ENCODE measurements at places on chromosomes 1 and 21.
A peak's percentile ranks its signal among the peaks of the same experiment; 100 is the strongest.

DNA sequence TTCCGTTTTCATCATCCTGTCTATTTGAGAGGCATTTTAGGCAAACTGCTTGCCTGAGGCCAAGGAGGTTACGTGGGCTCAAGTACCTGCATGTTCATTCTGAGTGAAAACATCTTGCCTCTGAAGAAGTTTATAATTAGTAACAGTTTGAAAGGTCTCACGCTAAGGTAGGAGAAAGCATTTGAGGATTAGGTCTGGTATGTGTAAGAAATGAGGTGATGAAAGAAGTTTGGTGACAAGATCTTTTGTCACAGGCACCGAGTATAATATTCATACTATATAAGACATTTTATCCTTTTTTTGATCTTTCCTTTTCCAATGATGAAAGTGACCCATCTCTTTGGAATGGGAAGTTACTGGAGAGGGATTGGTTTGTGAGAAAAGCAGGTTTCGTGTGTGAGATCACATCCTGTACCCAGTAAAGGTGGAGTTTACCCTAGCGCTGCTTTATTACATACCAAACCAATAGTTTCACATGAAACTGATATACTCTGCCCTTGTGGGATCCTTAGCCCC lies 98.7 kb upstream of the PDC start:
- no peak for DNase-seq

DNA sequence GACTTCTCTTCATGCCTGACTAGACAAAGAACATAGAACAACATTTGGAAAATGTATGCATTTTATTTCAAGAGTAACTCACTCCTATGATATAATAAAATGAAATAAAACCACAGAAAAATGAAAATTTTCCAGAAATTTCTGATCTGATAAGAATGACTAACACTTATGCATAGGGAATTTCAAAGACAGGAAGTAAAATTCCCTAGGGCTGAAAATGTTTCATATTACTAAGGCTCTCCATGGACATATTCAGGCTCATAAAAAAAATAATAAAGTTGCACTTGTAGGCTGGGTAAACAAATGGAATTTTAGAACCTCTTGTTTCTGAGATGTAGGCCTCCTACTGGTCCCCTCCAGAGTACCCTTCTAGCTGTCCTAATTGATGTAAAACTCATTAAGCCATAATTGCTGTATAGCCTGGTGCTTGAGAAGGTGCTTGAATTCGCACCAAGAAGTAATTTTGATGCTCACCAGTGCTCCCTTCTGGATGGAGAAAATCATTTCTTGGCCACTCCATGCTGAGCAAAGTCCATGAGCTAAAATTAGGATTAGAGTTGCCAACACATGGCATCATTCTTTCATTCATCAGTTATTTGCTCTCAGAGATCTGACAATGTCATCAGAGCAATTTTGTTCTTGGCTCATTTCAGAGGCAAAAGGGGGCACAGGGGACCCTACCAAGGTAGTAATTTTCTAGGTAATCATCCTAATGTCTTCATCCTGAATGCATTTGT lies 641.0 kb upstream of the CAMK1G start:
- peak; percentile 4 for DNase-seq

DNA sequence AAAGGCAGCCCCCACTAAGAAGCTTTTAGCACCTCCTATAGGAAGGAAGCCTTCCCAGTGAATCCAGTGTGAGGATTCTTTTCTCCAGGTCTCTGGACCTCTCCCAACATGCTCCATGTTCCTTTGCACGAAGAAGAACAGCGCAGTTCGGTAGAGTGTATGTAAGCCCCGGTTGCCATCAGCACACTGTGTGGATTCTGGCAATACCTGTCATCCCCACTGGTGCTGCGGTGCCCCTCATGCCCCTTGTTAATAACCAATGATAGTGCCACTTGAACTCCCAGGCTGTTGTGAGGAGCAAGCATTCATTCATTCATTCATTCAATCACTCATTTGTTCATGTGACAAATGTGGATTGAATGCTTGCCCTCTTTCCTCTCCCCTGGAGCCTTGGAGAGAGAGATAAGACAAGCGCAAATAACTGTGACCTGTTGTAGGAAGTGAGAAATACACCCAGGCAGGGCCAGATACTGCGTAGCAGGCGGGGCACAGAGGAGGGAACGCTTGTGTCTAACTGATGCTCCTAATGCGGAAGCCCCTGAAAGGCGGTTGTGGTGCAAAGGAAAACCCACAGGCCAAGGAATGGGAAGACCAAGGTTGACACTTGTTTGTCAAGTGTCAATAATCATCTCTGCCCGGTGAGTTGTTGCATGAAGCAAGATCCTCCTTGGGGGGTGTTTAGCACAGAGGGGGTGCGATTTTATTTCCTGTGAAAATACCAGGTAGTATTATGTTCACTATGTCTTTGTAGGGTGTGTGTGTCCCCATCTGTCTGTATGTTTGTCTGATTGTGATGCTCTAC lies 9.8 kb downstream of the LGR6 start:
- no peak for DNase-seq

GRCh38 chr1:19315378-19316198 lies 3.5 kb downstream of the SLC66A1 start:
- DNase-seq: no peak

- DNase-seq: no peak
These were observed 42.0 kb downstream of the VPS26C start for GRCh38 chr21:37224861-37225839.

- DNase-seq: no peak
These were observed 67.2 kb upstream of the HOOK1 start for GRCh38 chr1:59747420-59748024.

DNA sequence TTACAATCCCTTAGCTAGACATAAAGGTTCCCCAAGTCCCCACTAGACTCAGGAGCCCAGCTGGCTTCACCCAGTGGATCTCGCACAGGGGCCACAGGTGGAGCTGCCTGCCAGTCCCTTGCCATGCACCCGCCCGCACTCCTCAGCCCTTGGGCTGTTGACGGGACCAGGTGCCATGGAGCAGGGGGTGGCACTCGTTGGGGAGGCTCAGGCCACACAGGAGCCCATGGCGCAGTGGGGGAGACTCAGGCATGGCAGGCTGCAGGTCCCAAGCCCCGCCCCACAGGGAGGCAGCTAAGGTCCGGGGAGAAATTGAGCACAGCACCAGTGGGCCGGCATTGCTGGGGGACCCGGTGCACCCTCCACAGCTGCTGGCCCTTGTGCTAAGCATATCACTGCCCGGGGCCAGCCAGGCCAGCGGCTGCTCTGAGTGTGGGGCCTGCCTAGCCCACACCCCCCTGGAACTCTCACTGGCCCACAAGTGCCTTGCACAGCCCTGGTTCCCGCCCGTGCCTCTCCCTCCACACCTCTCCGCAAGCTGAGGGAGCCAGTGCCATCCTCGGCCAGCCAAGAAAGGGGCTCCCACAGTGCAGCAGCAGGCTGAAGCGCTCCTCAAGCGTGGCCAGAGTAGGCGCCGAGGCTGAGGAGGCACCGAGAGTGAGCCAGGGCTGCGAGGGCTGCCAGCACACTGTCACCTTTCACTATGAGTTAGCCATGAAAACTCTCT lies 117.8 kb downstream of the LIPI start:
- DNase-seq: no peak

DNA sequence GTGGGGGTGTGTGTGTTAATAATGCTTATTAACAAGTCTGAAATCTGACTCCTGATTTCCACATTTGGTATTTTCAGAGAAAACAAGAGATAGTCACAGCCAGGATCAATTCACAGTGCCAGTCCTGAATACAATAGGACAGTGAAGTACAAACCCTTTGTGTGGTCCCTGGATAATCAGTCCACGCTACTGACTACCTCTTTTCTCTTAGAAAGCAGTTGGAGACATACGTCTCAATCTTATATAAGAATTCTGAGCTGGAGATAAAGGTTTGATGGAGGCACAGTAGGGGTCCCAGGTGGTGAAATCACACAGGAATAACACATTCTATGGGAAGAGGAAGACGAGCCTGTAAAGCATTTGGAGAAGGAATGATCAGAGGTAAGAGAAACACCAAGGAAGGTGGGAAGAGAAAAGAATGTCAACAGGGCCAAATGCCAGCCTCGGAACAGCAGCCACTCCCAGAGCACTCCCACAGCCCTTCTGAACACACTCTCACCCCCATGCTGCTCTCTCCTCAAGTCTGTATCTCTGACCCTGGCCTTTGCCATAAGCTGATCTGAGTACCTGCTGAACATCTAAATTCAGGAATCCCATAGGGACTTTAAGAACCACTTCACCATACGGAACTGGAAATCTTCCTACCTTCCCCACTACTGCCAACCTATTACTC lies 48.6 kb downstream of the TRAF5 start:
- no peak for DNase-seq

DNA sequence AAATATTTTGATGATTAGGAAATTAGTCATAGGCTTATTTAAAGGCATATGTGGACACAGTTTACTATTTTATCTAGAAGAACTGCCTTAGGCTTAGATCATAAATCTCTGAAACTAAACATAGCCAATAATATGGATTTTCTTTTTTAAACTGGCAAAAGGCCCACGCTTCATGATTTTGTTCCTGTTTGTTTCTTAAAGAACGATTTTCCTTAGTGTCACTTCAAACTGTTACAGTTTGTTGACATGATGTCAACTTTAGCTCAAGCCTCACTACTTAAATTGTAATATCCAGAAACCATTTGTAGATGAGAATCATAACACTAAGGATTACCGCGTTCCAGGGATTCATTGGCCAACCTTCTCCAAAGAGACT lies 322.6 kb downstream of the HHIPL2 start:
- DNase-seq: no peak

GRCh38 chr1:231751415-231751814 lies 124.8 kb downstream of the DISC1 start:
- no peak for DNase-seq

- no peak for DNase-seq
These were observed 98.7 kb upstream of the RGS1 start for GRCh38 chr1:192476802-192477298.

Measured in NCI-H774 (cell line).